ENCODE measurements at places on chromosomes 7 and 10. TPM values are rescaled to one million over a fixed set of nuclear protein-coding genes. Genes with fewer than 3 reads are reported as not detected.

Gene DOCK4
- total RNA-seq = 8.1 TPM

Gene AP1S1
- 119 TPM for total RNA-seq

Gene STAM
- total RNA-seq = 20.2 TPM

Gene HOXA3
- total RNA-seq = 6.1 TPM

Gene PTEN
- total RNA-seq = 146 TPM

Gene ABCB4
- under 0.01 TPM for total RNA-seq

Gene PPP1R3C
- total RNA-seq = 2.6 TPM

Gene SEPTIN7
- 124 TPM for total RNA-seq

Gene CPN1
- not detected for total RNA-seq

Gene FAM131B
- total RNA-seq = 1.6 TPM

Gene NPVF
- total RNA-seq = not detected

Gene NEBL
- 1.1 TPM for total RNA-seq

Gene PLEKHA1
- 12.1 TPM for total RNA-seq

Gene LBX1
- total RNA-seq = not detected

Gene RET
- under 0.01 TPM for total RNA-seq

Data from subcutaneous preadipocyte (primary cell).